Effector memory CD4-positive, alpha-beta T cell (primary cell): ENCODE measurements at places on chromosomes 6 and 20.

DNA sequence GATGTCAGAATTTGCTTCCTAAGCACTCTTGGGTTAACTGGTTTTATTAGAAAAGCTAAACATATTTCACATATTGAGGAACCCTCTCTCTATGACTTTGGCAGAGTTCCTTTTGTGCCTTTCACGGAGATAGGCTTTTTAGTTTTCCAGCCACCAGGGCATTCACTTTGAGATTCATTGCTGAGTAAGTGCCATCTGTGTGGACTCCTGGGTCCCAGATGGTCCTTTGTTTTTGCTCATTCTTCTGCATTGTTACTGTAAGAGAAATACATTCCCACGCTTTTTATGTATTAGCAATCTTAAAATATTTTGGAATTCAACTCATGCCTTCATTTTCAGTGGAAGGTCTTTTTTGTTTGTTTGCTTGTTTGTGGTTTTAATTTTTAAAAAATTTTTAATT is 76.3 kb upstream of the PHACTR2 start:
- no peaks in the 10 kb centered on the region for H3K36me3 ChIP-seq
- no peaks in the 10 kb centered on the region for H3K27me3 ChIP-seq
- no peak overlapping the region for H3K27ac ChIP-seq
- DNase-seq: no peak
- H3K4me1 ChIP-seq: peaks cover 8% of the 10 kb centered on the region
- no peak overlapping the region for H3K4me3 ChIP-seq

DNA sequence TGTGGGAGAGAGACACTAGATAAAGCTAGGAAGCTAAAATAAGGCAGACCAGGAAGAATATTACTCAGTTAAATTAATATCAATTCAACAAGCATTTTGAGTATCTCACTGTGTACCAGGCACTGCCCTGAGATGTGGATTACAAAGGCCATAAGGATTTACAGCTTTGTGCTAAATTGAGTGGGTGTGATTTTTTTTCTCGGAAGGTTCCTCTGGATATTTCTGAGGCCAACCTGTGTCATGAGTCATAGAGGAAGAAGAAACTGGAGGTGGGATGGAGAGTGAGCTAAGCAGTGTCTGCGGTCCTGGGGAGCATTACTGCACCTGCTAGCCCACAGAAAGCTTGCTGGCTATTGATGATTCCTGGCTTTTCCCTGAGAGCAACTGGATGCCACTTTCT is 135.2 kb downstream of the RFPL4B start:
- DNase-seq: no peak
- no peaks in the 10 kb centered on the region for H3K27me3 ChIP-seq
- H3K27ac ChIP-seq: no peak overlapping the region
- no peak overlapping the region for H3K4me3 ChIP-seq

- DNase-seq: no peak
- no peaks in the 10 kb centered on the region for H3K36me3 ChIP-seq
- H3K27me3 ChIP-seq: no peaks in the 10 kb centered on the region
- no peaks in the 10 kb centered on the region for H3K4me1 ChIP-seq
- no peak overlapping the region for H3K4me3 ChIP-seq
These were observed 11.0 kb upstream of the CFAP206 start for GRCh38 chr6:87396595-87397392.

- no peak for DNase-seq
- no peaks in the 10 kb centered on the region for H3K27me3 ChIP-seq
- H3K36me3 ChIP-seq: no peaks in the 10 kb centered on the region
These were observed 14.2 kb upstream of the FRK start for GRCh38 chr6:116074732-116075390.

- H3K4me3 ChIP-seq: no peak overlapping the region
- DNase-seq: no peak
- no peaks in the 10 kb centered on the region for H3K4me1 ChIP-seq
These were observed 29.7 kb downstream of the ERGIC3 start for GRCh38 chr20:35571555-35571954.

DNA sequence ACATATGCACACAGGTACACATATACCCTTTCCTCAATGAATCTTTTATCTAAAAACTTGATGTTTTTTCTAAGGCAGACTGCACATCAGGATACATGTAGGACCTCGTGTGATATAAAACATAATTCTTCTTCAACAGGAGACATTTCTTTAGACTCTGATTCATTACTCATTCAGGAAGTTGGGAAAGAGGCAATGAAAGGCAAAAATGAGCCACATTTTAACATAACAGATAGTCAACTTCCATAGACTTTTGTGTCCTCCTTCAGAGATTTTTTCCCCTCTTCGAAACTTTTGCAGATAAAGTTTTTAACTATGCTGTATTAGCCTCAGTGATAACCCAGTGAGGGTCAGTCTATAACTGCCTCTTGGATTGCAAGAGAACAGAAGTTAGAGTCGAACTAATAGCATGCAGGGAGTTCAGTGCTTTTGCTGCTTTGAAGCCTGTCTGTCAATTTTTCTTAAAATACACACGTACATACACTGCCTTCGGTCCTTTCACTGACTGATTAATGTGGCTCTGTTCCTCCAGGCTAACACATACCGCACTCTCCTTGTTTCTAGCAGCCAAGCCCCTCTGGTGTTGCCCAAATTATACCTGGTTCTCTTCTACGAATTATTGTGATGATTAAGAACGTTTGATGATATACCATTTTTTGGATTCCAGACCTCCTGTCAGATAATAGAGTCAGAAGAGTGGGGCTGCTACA is 562.5 kb upstream of the MAP3K7 start:
- H3K27ac ChIP-seq: no peak overlapping the region
- H3K27me3 ChIP-seq: no peaks in the 10 kb centered on the region
- no peak for DNase-seq
- no peak overlapping the region for H3K4me3 ChIP-seq

GRCh38 chr20:43755390-43755789 is 28.6 kb upstream of the GTSF1L start:
- no peak overlapping the region for H3K4me3 ChIP-seq
- H3K27ac ChIP-seq: no peak overlapping the region
- no peak for DNase-seq
- no peaks in the 10 kb centered on the region for H3K4me1 ChIP-seq

- H3K4me3 ChIP-seq: peak overlapping the region; percentile 3
- no peaks in the 10 kb centered on the region for H3K27me3 ChIP-seq
- H3K27ac ChIP-seq: no peak overlapping the region
- peaks cover 56% of the 10 kb centered on the region for H3K4me1 ChIP-seq
- peak; percentile 57 for DNase-seq
These were observed 114.5 kb downstream of the SLC22A3 start for GRCh38 chr6:160462551-160463109.

DNA sequence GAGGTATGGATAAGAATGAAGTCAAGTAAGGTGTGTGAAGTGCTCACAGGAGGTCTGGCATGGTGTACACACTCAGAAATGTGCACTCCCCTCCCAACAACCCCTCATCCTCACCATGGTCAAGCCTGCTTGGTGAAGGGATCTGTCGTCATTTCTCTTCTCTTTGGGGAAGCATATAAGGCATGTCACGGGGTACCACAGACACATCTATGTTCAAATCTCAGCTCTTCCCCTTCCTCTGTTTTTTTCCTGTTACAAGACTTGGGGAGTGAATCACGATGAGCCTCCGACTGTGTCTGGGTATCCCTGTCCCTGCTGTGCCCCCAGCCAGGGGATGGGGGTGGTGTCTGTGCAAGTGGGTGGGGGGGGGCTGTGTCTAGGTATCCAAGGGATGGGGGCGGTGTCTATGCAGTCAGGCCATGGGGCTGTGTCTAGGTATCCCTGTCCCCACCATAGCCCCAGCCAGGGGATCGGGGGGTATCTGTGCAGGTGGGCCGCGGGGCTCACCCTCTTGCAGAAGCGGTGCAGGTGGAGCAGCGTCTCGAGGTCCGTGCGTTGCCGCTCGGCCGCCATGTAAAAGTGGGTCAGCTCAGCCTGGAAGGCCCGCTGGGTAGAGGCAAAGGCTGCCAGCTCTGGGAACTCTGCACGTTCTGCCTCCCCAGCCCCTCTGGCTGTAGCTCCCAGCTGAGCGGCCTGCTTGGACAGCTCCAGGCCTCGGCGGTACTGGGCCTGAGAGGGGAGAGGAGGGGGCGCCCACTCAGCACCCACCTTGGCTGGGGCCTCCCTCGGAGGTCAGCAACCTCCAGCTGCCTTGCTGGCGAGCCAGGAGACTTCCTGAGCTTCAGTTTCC is 43.6 kb downstream of the KIAA1755 start:
- DNase-seq: no peak
- no peak overlapping the region for H3K4me3 ChIP-seq
- no peaks in the 10 kb centered on the region for H3K27me3 ChIP-seq
- no peak overlapping the region for H3K27ac ChIP-seq
- H3K36me3 ChIP-seq: no peaks in the 10 kb centered on the region

- no peaks in the 10 kb centered on the region for H3K36me3 ChIP-seq
- DNase-seq: no peak
- no peak overlapping the region for H3K4me3 ChIP-seq
These were observed 71.4 kb upstream of the MLN start for GRCh38 chr6:33875141-33875581.

- no peaks in the 10 kb centered on the region for H3K36me3 ChIP-seq
- no peak overlapping the region for H3K27ac ChIP-seq
- no peaks in the 10 kb centered on the region for H3K4me1 ChIP-seq
These were observed 20.9 kb downstream of the UTRN start for GRCh38 chr6:144305985-144306384.

GRCh38 chr6:135053406-135053805 is 1.2 kb downstream of the HBS1L start:
- H3K4me3 ChIP-seq: peak overlapping the region; percentile 83
- peak overlapping the region; percentile 95 for H3K27ac ChIP-seq
- DNase-seq: no peak
- no peaks in the 10 kb centered on the region for H3K27me3 ChIP-seq

- H3K4me3 ChIP-seq: no peak within 1 kb of the TSS
- no peak for DNase-seq
- no peaks in the 10 kb centered on the region for H3K36me3 ChIP-seq
- H3K27me3 ChIP-seq: no peaks in the 10 kb centered on the region
These were observed at the start of gene DDX43 for GRCh38 chr6:73394577-73395354. Gene DDX43 (plus strand): TSS chr6:73394828. CDS start chr6:73394906, 78 bp downstream.

DNA sequence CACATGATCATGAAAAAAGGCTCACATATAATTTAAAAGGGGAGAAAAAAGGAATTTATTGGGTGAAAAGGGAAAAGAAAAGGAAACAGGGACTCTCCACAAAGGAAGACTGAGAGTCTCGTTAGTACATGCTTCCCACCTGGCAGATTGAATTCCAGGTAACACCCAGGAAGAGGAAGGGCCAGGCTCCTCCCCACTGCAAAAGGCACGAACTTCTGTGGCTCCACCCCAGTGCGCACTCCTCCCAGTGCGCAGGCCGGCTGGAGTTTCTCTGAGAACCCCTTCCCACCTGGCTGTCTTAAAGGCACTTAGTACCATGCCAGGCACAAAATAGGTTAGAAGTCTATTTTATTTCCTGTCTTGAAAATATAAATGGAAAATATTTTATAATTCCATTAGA is 129.8 kb downstream of the COL12A1 start:
- no peaks in the 10 kb centered on the region for H3K36me3 ChIP-seq
- H3K4me3 ChIP-seq: no peak overlapping the region
- H3K27ac ChIP-seq: no peak overlapping the region
- no peaks in the 10 kb centered on the region for H3K4me1 ChIP-seq
- H3K27me3 ChIP-seq: no peaks in the 10 kb centered on the region

GRCh38 chr20:18090477-18090876 is 32.8 kb upstream of the OVOL2 start:
- H3K27ac ChIP-seq: no peak overlapping the region
- no peaks in the 10 kb centered on the region for H3K36me3 ChIP-seq
- H3K4me3 ChIP-seq: no peak overlapping the region
- H3K4me1 ChIP-seq: no peaks in the 10 kb centered on the region
- no peak for DNase-seq

- H3K4me3 ChIP-seq: no peak overlapping the region
- H3K27me3 ChIP-seq: no peaks in the 10 kb centered on the region
- no peak for DNase-seq
- H3K27ac ChIP-seq: no peak overlapping the region
These were observed 13.3 kb downstream of the DUSP22 start for GRCh38 chr6:305371-306206.

GRCh38 chr6:102355578-102355977 is 962.1 kb downstream of the GRIK2 start:
- H3K4me1 ChIP-seq: no peaks in the 10 kb centered on the region
- no peak overlapping the region for H3K4me3 ChIP-seq
- no peak overlapping the region for H3K27ac ChIP-seq
- H3K36me3 ChIP-seq: no peaks in the 10 kb centered on the region
- DNase-seq: no peak

DNA sequence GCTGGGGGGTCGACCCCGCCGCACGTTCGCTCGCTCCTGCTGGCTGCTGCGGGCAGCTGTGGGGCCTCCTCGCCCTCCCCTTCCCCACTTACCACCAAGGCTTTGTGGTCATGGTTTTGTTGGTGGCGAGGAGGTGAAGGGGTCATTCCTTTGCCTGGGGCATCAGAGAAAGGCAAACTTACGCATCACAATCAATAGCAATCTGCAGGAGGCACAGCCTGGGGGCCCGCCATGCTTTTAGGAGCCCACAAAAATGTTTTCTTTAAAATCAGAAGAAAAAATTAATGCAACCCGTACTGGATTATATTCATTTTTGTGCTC is 137.0 kb downstream of the IMPG1 start:
- no peak overlapping the region for H3K4me3 ChIP-seq
- peaks cover 3% of the 10 kb centered on the region for H3K27me3 ChIP-seq
- H3K27ac ChIP-seq: no peak overlapping the region
- no peak for DNase-seq
- no peaks in the 10 kb centered on the region for H3K36me3 ChIP-seq

DNA sequence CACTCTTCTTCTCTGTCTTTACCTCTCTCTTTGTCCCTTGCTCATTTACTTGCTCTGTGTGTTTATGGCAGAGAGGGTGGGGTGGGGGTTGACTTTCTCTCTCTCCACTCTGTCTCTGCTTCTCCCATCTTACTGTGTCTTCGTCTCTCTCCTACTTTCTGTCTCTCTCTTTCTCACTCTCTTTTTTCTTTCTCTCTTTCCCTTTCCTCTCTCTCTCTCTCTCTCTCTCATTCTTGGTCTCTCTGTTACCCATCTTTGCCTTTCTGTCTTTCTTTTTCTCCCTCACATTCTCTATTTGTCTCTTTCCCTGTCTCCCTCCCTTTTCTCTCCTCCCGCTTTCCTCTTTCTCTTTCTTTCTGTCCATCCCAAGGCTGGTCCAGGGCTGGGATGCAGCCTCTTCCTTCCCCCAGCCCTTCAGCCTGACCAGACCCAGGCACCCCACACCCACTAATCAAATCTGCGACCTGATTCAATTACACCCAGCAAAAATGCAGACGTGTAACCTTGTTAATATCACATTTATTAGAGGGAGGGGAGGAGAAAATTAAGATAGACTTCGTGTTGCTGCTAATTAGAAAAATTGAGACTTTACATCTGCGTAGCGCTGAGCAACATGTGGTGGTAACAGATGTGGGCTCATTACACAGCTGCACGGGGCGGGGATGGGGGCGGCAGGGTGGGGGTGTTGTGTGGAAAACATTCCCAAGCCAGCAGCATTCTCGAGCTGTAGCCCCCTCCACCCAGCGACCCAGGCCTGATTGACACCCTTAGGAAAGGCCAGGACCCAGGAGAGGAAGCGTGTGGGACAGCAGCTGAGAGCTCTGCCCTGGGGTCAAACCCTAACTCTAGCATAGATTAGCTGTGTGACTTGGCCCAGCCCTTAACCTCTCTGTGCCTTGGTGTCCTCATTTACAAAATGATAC is 124.9 kb upstream of the MAFB start:
- no peak overlapping the region for H3K4me3 ChIP-seq
- no peaks in the 10 kb centered on the region for H3K36me3 ChIP-seq
- DNase-seq: no peak
- H3K27me3 ChIP-seq: no peaks in the 10 kb centered on the region

- H3K27ac ChIP-seq: no peak overlapping the region
- H3K27me3 ChIP-seq: no peaks in the 10 kb centered on the region
- H3K4me1 ChIP-seq: no peaks in the 10 kb centered on the region
- H3K36me3 ChIP-seq: no peaks in the 10 kb centered on the region
- DNase-seq: no peak
These were observed 171.1 kb downstream of the MCHR2 start for GRCh38 chr6:99822741-99823512.

- no peaks in the 10 kb centered on the region for H3K36me3 ChIP-seq
- H3K27me3 ChIP-seq: peaks cover 3% of the 10 kb centered on the region
- no peaks in the 10 kb centered on the region for H3K4me1 ChIP-seq
- no peak overlapping the region for H3K4me3 ChIP-seq
These were observed 21.3 kb upstream of the CST3 start for GRCh38 chr20:23658989-23659609.
